Suppressor macrophage treated with lipopolysaccharide for 4 hours (primary cell): ENCODE measurements at places on chromosomes 4 and X.

GRCh38 chr4:146336410-146336807 lies 122.1 kb downstream of the REELD1 start:
- DNase-seq: no peak

DNA sequence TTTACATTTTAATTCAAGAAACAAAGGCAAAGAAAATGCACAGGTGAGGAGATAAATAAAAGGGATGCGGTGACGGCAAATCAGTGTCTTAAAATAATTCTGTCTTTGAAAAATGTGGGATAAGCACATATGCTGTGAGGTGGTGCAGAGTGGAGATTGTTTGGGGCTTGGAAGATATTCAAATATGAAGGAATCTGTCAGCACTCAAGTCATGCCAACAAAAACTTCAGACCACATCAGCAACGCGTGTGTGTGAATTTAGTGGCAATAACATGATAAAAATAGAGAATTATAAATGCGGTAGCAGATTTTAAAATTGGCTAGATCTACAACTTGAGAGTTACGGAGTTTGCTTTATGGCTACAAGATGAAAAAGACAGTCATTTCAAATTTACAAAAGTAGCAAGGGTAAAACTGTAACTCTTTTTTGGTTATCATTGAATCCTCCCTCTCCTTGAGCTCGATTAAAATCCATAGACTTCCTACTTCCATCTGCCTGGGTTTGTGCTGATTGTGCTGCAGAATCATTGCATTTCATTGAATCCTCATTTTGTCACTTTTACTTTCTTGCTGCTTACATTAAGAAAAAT lies 71.5 kb upstream of the VCX2 start:
- DNase-seq: no peak

DNA sequence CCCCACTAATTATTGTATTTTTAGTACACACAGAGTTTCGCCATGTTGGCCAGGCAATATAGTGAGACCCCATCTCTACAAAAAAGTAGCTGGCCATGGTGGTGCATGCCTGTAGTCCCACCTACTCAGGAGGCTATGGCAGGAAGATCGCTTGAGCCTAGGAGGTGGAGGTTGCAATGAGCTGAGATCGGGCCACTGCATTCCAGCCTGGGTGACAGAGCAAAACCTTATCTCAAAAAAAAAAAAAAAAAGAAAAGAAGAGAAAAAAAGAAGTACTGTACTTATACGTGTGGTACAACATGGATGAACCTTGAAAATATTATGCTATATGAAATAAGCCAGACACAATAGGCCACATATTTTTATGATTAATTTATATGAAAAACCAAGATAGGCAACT lies 9.9 kb upstream of the WDR45 start:
- no peak for DNase-seq

GRCh38 chrX:57519578-57520118 lies 72.2 kb upstream of the ZXDB start:
- no peak for DNase-seq

DNA sequence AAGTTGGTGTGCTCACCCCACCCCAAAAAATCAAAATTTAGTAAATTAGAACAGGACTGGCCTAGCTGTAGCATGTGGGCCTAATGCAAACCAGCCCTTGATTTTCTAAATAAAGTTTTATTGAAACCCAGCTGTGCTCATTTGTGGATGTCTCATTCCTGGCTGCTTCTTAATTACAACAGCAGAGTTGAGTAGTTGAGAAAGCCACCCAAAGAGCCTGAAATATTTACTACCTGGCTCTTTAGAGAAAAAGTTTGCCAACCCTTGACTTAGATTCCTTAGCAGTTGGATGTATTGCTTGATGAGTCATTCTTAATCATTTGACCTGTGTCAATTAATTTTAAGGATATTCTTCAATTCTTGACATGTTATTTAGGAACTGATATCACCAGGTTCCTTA lies 168.3 kb upstream of the PUDP start:
- DNase-seq: no peak

DNA sequence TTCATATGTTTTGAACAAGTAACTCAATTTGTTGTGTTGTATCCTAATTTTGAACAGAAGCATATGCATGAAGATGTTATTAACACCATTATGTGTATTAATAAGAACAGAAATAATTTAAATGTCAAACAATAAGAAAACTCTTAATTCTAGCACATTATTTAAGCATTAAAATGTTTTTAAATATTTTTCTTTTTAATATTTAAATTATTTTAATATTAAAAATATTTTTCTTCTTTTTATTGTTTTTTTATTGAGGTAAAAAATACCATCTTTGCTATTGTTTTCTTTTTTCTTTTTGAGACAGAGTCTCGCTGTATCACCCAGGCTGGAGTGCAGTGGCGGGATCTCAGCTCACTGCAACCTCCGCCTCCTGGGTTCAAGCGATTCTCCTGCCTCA lies 441.0 kb upstream of the GALNT7 start:
- no peak for DNase-seq

DNA sequence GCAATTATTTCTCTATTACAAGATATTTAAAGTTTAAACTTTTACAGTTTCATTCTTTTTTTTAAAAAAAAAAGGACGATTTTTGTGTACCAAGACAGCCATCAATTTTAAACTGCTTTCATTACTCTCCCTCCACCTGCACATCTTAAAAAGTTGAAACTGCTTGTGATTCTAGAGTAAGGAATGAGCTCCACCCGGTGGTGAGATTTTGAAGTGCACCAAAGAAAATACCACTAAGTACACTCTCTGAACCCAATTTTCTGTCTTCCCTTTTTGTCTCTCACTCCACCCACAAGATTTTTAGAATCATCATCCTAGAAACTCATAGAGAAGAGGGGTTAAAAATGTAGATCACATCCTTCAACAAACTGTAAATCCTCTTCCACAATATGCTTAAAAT lies 91.3 kb upstream of the WDR44 start:
- peak; percentile 57 for DNase-seq

GRCh38 chrX:39491548-39492297 lies 606.0 kb downstream of the BCOR start:
- DNase-seq: peak; percentile 63

- DNase-seq: no peak
Measured at GRCh38 chr4:5894266-5894665, 1.4 kb upstream of the CRMP1 start.

DNA sequence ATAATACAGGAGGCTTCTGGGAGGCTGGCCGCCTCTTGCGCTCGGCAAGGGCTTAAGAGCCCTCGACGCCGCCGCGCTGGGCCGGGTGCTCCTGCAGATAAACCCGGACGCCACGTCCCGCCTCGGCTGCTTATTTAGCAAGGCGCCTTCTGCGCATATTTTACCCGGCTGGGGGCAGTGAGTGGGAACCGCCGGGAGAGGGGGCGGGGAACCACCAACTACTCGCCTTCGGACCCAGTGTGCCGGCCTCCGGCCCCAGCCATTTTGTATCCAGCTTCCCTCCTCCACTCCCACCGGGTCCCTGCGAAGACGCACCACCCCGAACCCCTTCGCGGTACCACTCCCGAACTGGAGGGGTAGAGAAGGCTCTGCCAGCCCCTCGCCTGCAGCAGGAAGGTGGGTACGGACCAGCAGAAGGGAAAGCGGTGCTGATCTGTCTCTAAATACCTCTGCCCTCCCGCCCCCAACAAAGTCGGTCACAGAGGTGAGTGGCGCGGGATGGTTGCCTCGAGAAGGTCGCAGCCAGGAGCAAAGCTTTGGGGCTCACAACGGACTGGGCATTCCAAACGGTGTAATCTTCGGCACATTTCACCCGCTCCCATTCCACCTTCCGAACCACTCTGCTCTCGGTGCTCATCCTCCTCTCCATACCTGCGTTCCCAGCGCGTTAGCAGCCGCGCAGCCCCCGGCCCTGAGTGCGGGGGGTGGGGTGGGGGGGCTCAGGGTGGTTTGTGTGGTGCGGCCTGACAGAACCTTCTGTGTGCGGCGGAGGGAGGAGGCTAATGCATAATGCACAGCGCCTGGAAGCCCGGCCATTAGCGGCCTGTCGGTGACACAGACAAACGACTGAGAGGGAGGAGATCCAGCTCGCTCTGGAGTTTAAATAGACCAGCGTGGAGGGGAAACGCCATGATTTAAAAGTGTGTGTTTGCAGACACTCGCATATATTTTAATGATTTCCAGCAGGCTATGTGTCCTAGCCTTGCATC lies 4.9 kb upstream of the BCOR start:
- DNase-seq: no peak

DNA sequence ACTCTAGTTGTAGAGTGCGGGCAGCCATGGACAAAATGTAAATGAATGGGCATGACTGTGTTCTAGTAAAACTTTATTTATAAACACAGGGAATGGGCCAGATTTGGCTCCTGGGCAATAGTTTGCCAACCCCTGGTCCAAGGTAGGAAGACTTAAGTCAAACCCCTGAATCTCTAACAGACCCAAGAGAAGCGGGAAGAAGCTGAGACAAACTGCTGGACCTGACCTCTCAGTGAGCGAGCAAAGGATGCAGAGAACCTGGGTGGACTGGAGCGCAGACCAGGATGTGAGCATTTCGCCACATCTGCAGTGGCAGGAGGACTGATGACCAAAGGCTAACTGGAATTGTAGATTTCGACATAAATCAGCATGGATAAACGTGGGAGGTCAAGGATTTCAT lies 201.6 kb downstream of the STIM2 start:
- no peak for DNase-seq

DNA sequence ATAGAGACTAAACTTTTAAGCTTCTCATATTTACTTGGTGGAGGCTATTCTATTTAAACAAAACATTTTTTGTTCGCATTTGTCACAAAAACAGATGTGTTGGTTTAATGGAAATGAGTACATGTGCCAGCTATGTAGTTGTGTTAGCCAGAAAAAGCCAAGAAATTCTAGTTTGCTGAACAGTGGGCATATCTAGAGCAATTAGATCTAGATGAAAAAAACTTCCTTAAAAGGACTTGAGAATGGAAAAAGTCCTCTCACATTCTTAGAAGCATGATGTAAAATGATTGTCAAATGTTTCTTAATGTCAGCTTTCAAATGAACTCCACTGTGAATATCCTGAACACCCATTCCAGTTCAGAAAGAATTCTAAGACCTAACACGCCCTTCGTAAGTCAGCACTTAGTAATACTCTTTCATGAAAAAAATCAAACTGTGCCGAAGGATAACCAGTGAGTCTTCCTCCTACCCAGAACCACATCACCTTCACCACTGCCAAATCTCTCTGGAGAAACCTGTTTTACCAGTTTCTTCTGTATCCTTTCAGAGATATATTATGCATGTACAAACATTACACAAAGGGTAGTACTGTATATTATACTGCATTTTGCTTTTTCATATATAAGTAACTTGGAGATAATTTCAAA lies 28.2 kb downstream of the PHKA1 start:
- DNase-seq: no peak

DNA sequence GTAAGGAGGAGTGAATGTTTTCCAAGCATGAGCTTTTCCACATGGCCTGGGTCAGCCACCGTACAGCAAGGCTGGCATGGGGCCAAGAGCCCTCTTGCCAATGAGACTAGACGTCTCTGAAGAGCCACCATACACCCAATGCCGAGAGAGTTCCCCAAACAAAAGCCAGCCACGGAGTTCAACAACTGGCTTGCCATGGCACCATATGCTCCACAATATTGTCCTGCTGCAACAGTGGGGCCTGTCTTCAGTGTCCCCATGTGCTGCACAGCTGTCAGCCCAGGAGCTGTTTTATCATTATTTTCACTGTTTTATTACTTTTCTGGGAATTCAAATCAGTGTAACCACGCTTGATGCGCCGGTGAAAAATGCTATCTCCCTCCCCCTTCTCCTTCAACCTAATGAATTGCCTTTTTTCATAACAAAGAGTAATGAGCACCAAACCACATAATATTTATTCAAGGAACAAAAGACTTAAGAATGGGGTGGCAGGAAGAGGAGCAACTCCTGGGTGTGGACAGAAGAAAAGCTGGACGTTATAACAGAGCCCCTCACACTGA lies 18.4 kb downstream of the MAML3 start:
- no peak for DNase-seq

GRCh38 chr4:36325499-36325898 lies 44.1 kb downstream of the DTHD1 start:
- peak; percentile 89 for DNase-seq

GRCh38 chr4:68176500-68176899 lies 46.8 kb upstream of the TMPRSS11F start:
- no peak for DNase-seq

- no peak for DNase-seq
Measured at GRCh38 chr4:145045180-145045579, 52.8 kb downstream of the ANAPC10 start.

DNA sequence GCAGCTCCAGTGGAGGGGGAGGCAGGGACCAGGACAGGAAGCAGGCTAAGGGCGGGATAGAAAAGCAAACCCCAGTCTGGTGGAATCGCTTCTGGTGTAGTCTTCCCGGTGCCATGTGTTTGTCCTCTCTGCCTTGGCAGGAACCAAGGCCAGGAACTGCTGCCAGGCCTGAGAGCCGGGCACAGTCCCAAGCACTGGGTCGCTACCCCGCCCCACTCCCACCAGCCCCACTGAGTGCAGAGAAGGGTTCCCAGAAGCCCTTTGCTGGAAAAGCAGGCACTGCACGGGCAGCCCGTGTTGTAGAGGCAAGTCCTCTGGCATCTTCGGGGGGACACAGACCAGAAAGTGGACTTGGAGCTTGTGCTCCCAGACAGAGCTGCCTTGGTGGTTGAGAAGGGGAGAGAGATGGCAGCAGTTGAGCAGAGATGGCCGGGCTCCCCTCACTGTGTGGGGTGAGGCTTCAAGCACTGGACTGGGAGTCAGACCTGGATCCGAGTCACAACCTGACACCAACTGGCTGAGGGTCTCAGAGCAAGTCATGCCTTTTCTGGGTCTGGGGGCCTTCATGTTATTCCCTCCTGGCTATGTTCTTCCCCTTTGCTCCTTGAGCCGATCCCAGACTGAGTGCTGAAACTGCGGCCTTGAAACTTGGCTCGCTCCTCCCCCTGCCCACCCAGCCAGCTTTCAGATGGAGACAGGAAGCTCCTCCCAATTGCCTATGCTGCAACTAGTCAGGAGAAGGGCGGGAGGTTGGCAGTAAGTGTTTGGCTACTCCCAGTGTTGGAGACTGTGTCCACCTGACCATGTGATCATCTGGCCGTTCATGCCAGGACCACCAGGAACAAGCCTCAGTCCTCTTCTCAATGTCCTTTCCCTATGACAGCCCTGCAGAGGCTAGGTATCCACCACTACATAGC lies 59.7 kb upstream of the MTM1 start:
- no peak for DNase-seq
